ENCODE measurements at places on chromosomes 5 and 9.

GRCh38 chr5:165309446-165309845, 1804.0 kb downstream of the MAT2B start:
- no peak for DNase-seq

DNA sequence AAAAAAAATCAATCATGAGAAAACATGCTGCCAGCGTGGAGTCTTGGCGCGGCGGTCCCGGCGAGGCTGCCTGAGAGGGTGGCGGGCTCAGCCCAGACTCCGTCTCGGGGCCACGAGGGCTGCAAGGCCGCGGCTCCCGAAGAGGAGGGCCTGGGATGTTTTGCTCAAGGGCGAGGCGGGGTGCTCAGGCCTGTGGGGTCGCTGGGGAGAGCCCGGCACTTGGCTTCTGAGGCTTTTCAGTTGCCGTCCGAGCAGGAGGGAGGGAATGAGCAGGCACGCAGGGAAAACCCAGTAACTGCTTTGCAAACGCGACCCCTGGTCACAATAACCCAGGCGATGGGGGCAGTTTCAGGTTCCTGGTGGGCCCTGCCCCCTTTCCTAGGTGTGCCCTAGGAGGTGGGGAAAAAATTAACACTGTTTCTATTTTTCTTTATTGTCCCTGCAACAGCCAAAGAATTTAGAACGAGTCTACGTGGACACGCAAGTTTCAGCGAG, 3.2 kb upstream of the IRX2 start:
- no peak for DNase-seq

GRCh38 chr9:108056084-108056804, 566.7 kb upstream of the KLF4 start:
- DNase-seq = no peak

GRCh38 chr5:2201832-2202231, 319.1 kb upstream of the IRX4 start:
- no peak for DNase-seq

DNA sequence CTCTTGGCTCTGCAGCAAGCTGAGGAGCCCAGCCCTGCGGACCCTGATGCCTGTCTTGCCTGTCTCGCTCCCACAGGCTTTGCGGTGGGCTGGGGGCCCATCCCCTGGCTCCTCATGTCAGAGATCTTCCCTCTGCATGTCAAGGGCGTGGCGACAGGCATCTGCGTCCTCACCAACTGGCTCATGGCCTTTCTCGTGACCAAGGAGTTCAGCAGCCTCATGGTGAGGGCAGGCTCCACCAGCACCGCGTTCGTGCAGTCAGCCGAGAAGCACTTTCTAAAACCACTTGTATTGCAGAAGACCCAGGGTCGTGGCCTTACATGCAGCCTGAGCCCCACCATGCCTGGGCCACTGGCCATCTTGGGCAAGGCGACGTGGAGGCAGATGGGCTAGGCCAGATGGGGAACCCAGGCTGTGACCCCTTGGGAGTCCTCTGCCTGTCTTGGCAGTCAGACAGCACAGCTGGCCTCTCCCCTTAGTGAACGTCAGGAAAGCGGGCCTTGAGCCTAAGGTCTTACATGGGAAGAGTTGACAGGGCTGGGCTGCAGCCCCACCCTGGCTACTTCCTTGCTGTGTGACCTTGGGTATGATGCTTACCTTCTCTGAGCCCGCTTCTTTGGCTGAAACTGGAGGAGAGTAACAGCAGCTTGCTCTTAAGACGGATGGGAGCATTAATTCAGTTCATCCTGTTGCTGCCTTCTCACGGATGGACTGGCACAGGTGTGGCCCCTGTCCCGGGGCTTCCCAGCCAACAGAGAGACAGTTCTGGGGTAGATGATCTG, 8.6 kb downstream of the SLC2A8 start:
- no peak for DNase-seq

GRCh38 chr5:10702911-10703491, 58.0 kb downstream of the DAP start:
- DNase-seq = no peak

- DNase-seq = peak; percentile 47
These were observed 58.1 kb downstream of the RFX3 start for GRCh38 chr9:3467593-3468219.

- no peak for DNase-seq
These were observed 141.6 kb upstream of the SPEF2 start for GRCh38 chr5:35476036-35476435.

GRCh38 chr9:137593176-137593575, 2.9 kb upstream of the ZMYND19 start:
- no peak for DNase-seq

DNA sequence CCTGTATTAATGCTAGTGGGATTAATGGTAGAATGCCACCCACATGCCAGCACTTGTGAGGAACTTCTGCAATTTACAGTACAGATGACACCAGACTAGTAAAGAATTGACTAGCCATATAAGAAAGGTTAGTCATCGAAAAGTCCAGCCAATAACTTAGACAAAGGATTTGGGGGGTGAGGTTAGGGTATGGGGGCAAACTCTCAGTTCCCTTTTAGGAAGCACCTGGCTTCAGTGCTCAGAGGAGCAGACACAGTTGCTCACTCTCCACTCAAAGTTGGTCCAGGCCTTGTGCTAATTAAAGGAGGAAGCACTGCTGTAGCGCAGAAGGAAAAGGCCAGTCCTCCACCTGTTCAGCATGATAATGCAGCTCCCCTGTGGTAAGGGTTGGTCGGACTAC, 25.2 kb downstream of the TGFBR1 start:
- DNase-seq = no peak

DNA sequence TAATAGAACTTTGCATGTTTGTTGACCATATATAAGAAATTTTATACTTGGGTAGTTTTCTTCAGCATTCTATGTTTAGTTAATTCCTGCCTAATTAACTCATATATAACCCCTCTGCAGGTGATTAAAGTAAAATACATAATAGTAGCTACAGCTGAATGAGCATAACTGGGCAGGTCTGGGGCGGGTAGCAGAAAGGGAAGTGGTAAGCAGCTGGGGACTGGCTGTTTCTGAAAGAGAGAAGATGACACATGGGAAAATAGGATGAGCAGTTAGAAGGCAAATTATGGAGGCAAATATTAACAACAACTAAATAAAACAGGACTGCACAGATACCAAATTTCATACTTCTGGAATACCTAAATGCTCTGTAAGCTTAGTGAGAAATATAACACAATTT, 128.1 kb downstream of the CPLANE1 start:
- no peak for DNase-seq

DNA sequence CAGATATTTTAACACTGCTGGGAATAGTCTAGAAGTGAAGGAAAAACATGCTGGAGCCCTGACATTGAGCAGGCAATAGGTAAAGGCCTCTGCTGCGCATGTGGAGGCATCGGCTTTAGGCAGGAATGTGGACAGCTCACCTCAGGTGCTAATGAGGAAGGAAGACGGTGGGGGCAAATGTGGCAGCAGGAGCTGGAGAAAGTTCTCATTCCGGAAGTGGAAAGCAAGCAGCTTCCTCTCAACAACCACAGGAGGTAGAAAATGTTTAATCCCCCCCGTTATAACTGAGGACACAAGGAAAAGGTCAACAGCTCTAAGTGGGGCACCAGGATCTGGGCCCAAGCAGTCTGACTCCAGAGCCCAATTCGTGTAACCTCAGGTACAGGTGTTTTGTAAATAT, 7.6 kb upstream of the RPS14 start:
- no peak for DNase-seq

GRCh38 chr5:132444061-132444460, 46.5 kb downstream of the IRF1 start:
- DNase-seq = no peak

DNA sequence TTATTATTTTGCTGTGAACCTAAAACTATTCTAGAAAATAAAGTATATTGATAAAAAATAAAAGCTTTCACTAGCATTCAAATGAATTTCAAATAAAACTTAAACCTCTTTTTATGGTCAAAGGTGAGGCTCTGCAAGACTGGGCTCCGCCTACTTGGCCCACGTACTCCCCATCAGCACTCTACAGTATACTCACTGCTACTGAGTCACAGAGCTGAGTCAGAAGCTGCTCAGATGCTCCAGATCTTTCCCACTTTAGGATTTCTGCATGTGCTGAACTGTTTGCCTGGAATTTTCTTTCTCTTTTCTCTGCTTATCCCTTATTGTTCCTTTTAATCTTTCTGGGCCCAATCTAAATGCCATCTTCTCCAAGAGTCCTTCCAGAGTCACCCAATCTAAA, 331.9 kb upstream of the CCNG1 start:
- DNase-seq = no peak

DNA sequence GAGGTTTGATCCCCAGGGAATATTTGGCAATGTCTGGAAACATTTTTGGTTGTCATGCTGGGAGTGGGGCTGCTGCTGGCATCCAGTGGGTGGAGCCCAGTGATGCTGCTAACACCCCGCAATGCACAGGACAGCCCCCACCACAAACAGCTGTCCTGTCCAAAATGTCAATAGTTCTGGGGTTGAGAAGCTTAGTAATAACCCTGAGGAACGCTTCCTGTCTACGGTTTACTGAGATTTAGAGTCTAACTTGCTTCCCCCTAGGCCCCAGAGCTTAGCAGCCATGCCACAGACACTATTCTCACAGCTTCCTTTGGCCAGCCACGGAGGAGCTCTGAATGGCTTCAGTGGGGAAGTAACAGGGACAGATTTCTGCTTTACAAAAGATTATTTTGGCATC, 66.5 kb downstream of the MSX2 start:
- no peak for DNase-seq

GRCh38 chr9:92947268-92948037, at the start of gene FGD3:
Gene FGD3 (plus strand): TSS chr9:92947523. CDS start chr9:92976257, 28,734 bp downstream.
- DNase-seq = no peak

- DNase-seq = no peak
These were observed 849.8 kb upstream of the CDH6 start for GRCh38 chr5:30343707-30344106.

DNA sequence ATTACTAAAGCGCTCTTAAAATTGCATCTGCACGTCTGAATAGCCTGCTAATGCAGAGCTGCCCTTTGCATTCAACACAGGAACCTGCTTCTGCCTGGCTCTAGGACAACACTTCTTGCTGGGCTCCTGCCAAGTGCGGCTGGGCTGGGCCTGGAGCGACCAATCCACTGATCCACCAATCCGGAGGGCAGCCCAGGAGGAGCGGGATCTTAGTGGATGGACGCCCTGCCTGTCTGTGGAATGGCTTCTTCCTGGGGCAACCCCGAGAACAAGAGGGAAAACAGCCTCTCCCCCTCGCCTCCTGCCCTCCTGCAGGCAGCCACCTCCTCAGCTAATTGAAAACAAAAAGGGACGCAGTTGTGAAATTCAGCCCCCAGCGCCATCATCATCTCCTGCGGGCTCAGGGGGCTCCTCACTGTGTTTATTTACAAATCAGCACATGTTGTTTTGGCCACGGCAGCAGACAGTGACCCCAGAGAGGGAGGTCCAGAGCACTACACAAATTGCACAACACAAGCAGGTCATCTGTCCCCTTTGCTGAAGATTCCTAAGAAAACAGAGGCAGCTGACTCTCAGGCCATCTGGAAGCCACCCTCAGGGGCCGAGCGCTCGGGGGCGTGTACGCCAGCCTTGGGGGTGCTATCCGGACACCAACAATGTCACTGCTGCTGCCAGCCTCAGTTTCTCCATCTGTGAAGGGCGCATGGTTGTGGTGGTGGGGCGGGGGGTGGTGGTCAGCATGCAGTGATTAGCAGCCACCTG, 57.3 kb downstream of the GADD45G start:
- no peak for DNase-seq
